ENCODE measurements at places on chromosomes 13 and 19.
A peak's percentile ranks its signal among the peaks of the same experiment; 100 is the strongest.

DNA sequence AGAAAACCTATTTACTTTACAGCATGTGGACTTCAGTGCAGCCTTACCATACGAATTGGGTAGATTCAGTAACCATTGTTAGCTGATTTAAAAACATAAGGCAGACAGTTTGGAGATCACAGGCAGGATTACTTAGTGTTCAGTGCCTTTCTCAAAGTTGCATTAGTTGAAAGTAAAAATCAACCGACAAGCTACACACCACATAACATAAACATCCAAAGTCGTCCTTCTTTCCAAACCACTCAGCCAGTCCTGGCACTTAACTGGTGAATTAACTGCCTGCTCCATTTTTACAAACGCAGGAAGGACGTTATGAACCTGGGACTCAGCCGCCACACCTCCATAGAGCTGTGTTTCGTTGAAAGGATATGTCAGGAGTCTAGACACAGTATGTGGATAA is 91.4 kb downstream of the COL4A1 start:
- no peak for DNase-seq

DNA sequence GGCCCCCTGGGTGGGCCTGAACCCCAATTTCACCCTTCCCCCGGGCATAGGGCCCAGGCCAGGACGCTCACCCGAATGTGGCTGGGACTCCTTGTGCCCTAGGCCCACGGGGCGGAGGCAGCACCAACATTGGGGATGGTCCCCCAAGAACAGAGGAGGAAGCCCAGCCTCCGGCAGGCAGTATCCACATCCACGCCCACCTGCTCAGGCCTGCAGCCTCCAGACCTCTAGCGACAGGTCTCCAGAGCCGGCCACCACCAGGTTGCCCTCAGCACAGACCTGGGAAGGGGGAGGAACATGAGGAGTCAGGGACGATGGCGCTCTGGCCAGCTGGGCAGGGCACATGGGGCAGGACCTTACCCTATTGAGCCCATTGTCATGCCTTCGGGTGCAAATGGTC is 1.2 kb downstream of the GNG14 start:
- no peak for DNase-seq

- DNase-seq: no peak
Measured at GRCh38 chr13:77981281-77981881, 62.8 kb upstream of the EDNRB start.

- DNase-seq: no peak
Measured at GRCh38 chr13:80901530-80901929, 560.6 kb upstream of the SPRY2 start.

- no peak for DNase-seq
Measured at GRCh38 chr13:49315036-49315565, 67.4 kb downstream of the CDADC1 start.

GRCh38 chr19:49434907-49435583 is 6.3 kb downstream of the SLC17A7 start:
- no peak for DNase-seq

DNA sequence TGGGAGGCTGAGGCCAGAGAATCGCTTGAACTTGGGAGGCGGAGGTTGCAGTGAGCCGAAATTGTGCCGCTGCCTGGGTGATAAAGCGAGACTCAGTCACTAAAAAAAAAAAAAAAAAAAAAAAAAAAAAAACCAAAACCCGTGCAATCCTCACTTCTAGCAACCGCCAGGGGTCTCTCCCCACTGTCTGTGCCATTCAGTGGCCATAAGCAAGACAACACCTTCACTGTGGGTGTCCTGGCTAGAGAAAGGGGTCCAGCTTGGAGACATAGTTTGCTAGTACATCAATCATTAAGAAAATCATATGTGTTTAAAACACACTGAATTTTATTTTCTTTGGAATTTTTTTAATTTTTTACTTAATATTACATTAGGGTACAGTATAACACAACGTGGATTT is 68.2 kb downstream of the RASL11A start:
- DNase-seq: no peak

GRCh38 chr19:45046355-45046754 is 7.5 kb downstream of the CLASRP start:
- no peak for DNase-seq

DNA sequence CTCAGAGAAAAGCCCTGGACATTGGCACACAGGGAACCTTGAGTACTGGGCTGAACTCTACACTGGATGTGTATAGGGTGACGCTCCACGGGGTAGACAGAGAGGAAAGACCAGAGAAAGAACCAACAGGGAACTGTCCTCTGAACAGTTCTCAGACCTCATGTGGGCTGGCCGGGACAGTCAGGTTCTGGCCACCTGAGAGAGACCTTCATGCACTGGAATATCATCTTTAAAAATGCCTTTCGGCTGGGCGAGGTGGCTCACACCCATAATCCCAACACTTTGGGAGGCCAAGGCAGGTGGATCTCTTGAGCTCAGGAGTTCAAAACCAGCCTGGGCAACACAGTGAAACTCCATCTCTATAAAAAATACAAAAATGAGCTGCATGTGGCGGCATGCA is 143.8 kb upstream of the GJB6 start:
- no peak for DNase-seq

- no peak for DNase-seq
Measured at GRCh38 chr19:46555628-46556280, 45.4 kb upstream of the CALM3 start.

- no peak for DNase-seq
Measured at GRCh38 chr13:33206945-33207614, 78.5 kb downstream of the STARD13 start.

DNA sequence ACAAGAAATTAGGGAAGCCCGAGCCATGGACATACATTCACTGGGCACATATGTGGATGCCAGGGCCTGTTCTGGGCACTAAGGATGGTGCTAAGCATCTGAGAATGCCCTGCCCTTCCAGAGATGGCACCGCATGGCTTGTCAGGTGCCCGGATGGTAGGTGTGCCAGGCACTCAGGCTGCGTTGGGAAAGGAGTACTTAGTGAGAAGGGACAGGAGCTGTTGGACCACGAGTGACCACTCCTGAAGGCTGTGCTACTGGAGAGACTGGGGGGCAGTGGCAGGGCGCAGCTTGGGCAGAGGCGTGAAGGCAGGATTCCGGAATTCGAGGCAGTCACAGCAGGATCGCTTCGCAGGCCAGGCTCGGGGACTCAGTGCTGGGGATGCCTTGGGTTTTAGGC is 38.0 kb upstream of the EHD2 start:
- DNase-seq: no peak

DNA sequence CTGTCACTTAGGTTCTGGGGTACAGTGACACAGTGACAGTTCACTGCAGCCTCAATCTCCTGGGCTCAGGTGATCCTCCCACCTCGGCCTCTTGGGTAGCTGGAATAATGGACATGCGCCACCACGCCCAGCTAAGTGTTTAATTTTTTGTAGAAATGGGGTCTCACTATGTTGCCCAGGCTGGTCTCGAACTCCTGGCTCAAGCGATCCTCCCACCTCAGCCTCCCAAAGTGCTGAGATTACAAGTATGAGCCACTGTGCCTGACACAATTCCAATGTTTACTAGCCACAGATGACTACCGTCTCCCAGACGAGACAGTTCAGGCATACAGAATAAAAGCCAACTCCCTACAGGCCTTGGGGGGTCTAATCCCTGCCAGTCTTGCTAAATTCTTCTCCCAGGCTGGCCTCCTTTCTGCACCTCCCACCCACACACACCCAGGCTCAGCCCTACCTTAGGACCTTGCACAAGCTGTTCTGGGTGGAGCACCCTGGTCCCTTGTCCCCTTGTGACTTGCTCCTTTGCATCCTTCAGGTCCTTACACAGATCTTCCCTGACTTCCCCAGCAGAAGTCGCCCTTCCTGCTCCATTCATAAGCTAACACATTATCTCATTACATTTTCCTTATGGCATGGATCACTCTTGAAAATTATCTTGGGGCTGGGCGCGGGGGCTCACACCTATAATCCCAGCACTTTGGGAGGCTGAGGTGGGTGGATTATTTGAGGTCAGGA is 106.4 kb downstream of the INSR start:
- DNase-seq: no peak

DNA sequence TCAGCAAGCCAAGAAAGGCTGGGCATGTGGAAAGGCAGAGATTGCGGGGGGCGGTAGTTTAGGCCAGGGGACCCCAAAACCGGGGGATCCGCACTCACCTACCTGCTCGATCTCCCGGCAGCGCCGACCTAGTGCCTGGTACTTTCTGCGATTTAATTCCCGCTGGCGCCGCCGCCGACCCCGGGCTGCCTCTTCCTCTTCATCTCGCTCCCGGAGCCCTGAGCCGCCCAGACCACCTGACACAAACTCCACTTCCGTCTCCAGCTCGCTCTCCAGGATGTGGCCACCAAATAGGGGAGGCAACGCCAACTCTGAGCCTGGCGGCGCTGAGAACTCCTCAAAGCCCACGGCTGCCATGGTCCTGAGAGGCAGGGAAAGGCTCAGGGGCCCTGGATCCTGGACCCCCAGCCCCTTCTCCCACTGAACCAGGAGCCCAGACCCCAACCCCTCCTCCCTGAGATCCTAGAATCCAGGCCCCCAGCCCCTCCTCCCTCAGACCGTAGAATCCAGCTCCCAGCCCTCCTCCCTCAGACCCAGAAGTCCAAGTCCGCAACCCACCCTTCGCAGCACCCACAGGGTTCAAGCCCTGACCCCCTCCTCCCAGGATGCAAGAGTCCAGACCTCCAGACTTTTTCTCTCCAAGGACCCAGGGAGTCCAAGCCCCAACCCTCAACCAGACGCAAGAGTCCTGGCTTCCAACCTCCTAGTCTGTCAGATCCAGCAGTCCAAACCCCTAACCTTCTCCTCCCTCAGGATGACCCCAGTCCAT is 933 bp downstream of the TFPT start:
- DNase-seq: peak; percentile 41

DNA sequence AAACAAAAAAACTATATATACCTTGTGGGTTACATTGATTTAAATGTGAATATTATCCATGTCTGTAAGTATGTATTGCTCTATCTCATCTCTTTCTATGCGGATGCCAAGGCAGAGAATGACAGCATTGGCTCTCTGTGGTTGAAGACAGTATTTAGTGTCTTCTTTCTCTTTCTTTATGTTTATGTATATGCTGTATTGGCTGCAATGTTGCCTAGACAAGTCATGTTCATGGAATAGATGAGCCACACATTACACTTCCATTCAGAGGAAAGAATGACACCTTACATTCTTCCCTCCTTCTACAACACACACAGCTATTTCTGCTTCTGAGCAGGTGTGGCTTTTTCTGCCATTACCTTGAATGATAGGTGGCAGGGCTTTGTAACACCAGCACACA is 639.4 kb upstream of the MIR17HG start:
- DNase-seq: no peak

DNA sequence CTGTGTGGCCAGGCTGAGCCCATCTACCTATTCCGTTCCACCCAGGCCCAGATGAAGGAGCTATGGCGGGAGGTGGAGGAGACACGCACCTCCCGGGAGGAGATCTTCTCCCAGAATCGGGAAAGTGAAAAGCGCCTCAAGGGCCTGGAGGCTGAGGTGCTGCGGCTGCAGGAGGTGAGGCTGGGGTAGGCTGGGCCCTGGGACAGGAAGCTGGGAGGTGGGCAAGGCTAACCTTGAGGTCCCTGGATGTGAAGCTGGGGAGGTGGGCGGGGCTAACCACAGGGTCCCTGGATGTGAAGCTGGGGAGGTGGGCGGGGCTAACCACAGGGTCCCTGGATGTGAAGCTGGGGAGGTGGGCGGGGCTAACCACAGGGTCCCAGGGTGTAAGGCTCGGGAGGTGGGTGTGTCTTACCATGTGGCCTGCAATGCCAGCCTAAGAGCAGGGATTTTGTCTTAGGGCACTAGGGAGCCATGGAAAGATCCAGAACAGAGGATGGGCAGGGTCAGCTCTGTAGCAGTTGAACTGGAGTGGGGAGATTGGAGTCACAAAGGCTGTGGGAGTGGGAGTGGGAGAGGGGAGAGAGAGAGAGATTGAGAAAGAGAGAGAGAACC is 36.9 kb downstream of the KCNC3 start:
- DNase-seq: no peak

DNA sequence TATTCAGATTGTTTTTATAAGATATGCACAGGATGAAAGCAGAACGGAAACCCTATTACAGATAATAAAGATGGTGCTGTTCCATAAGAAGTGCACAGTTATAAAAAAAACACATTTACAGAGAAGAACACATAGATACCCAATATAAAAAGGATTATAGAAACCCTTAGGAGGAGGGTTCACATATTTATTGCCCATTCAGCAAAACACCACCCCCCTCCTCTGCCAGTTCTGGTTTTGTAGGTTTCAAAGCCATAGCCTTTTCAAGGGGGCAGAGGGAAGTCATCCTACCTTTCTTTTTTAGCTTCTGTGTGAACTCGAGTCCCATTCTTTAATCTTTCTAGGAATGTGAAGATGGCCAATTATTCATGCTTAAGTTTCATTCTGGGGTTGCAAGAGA is 511.2 kb downstream of the GPC5 start:
- DNase-seq: no peak

DNA sequence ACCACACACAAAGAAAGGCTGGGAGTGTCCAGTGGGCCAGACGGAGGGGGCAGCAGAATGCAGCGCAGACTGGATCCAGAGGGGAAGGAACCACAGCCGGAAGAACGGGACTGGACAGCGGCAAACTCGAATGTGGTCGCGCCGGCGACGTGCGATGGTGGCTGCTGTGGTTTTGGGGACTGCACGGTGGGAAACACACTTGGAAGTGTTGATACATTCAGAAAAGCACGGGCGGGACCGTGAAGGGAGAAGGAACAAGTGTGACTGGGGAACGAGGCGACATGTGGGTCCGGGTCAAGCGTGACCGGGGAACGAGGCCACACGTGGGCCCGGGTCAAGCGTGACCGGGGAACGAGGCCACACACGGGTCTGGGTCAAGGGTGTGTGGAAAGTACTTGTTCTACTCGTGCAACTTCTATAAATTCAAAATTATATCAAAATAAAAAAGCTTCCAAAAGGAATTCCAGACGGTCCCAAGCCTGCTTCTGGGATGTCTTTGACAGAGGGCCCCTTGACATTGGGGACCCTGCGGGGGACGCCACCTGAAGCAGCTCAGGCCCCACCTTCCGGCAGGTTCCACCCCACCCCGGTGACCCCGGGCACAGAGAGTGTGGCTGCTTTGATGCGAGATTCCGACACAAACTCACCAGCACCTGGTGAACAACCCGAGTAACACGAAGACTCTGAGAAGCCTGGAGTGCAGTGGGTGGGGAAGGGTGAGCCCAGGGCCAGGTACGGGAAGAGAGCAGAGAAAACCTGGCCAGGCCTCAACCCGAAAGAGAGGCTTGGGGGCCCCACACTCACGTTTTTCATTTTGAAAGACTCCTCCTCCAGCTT is 25.1 kb upstream of the C13orf46 start:
- DNase-seq: no peak

GRCh38 chr13:71789693-71790329 is 77.2 kb downstream of the DACH1 start:
- no peak for DNase-seq

- no peak for DNase-seq
Measured at GRCh38 chr13:47603365-47603764, 397.7 kb downstream of the SUCLA2 start.

Measured in effector CD4-positive, alpha-beta T cell (primary cell).